CD4-positive, CD25-positive, alpha-beta regulatory T cell (primary cell): ENCODE measurements at places on chromosomes 12 and 14.

GRCh38 chr12:48038085-48038484 lies 33.8 kb upstream of the COL2A1 start:
- DNase-seq = no peak

DNA sequence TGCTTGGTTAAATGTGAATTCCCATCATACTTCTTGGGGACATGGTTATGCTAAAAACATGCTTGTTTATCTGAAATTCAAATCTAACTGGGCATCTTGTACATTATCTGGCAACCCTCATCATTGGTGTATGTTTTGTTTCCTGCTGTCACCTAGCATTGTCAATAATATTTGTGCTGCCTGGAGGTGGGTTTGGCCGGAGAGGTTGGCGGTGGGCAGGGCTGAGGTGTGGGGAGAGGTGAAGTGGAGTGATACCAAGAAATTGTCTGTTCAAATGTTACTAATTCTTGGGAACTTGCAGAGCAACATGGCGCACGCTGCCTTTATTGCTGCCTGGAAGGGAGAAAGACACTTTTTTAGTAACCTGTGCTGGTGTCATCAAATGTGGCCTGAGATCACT lies 280.5 kb downstream of the VRK1 start:
- DNase-seq = no peak

DNA sequence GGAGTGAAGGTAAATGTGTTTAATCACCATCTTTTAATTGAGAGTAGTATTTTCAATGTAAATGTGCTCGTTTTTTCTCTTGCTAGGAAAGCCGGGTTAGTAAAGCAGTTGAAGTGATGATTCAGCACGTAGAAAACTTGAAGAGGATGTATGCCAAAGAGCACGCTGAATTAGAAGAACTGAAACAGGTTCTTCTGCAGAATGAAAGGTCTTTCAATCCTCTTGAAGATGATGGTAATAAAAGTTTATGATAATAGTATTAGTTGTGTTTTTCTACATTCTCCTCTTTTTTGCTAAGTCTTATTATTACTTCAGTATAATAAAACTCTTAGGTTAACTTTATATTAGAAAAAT lies 93.9 kb downstream of the DNAI7 start:
- no peak for DNase-seq

- DNase-seq = no peak
These were observed 37.3 kb downstream of the PRKCH start for GRCh38 chr14:61358554-61359226.

- DNase-seq = peak; percentile 95
These were observed at the start of gene PSMC6 for GRCh38 chr14:52706724-52707706. Gene PSMC6, plus strand, starts transcription at chr14:52707200. Its CDS starts 20 bp downstream, at chr14:52707220.

GRCh38 chr14:23066855-23067744 lies 9.8 kb upstream of the CDH24 start:
- DNase-seq = no peak

DNA sequence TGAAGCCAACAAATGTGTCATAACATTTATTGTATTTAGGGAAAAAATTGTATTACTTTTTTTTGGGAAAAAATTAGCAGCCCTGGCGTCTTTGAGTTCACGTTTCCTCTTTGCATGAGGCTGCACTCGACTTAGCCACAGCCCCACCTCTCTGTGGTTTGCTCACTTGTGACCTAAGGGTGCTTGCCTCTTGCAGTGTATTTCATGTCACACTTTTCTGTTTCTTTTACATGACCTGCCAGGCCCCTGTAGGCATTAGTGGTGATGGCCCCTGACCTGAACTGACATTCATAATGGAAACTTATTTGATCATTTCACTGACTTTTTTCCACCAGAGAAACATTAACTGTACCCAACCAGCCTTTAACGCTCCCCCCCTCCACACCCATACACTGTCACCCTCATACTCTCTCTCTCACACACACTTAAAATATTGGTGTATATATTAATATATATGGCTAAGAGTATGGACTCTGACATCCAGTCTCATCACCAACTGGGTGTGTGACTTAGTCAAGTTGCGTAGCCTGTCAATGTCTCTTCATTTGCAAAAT lies 122.9 kb downstream of the PRKCH start:
- peak; percentile 86 for DNase-seq

DNA sequence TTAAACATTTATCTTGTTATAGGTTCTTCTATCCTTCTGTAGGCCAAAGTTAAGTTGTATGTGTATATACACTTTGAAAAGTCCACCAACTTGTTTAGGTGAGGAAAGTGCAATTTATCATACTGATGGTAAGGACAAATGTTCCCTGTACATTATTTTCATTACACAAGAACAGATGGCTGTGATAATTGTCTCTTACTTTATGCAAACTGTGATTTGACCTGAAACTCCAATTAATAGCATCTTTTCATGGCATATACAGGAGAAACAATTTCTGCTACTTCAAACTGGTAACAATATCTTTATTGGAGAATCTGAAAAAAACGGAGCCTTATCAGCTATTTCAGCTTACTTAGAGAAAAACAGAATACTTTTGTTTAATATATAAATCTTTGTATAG lies 5.6 kb downstream of the TRIM9 start:
- no peak for DNase-seq

DNA sequence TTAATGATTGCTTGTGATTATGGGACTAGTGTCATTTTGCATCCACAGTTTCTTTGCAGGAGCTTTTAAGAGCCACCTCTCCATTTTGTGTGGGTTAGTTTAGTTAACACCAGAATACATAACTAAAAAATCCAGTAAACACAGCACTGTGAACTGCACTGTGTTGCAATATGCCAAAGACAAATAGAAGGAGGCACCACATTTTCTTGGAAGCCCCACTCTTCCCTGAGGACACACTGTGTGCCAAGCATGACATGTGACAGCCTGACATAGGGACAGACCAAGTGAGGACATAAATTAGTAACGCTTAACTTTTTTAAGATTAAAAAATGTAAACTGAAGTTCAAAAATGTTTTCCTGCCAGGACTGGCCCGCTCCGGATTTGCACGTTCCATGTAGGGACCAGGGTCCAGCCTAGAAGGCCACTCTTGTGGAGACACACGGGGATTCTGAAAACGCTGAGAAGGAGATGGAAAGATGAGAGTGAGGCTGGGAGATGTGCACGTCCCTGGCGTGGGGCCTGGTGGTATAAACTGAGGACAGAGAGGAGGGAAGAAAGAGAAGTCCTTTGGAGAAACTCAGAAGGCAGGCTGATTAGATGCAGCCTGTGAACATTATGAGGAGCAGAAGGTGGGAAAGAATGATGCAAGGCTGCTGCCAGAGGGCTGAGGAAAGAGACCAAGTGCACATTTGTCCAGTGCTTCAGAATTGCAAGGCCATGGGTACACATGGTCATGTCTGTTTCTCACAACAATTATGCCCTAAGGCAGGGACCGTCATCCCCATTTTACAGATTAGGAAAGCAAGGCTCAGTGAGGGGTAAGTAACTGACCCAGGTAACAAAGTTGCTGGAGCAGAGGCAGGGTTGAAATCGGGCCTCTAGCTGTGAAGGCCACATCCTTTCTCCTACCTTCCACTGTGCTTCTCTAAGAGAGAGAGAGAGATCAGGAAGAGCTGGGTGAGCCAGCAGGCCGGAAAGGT lies 45.1 kb downstream of the ISCA2 start:
- DNase-seq = no peak

- no peak for DNase-seq
These were observed 6.0 kb downstream of the SDS start for GRCh38 chr12:113397497-113398197.

GRCh38 chr14:50417853-50418252 lies 21.2 kb upstream of the CDKL1 start:
- DNase-seq = no peak

DNA sequence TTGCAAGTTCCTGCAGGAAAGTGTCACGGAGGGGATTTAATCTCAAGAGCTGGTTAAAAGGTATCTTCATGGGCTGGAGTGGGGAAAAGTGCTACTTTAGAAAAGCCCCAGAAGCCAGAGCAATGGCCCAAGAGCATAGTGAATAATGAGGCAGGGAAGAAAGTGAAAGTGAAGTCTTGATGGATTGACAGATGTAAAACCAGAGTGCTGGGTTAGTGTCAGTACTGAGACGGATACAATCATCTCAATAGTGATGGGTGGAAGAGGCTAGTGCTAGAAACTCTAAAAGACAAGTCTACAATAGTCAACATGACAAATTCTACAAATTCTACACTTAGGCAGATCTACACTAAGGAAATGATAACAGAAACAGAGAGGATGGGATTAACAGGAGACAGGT lies 68.1 kb downstream of the CIT start:
- no peak for DNase-seq

- no peak for DNase-seq
These were observed 286.6 kb upstream of the PWP1 start for GRCh38 chr12:107399046-107399445.
